NCI-H187 treated with DMSO at 0.1 percent for 48 hours (cell line): ENCODE measurements at places on chromosomes 11 and 22.

- DNase-seq, result no peak
These were observed 1210.1 kb upstream of the TENM4 start for GRCh38 chr11:80650966-80651365.

DNA sequence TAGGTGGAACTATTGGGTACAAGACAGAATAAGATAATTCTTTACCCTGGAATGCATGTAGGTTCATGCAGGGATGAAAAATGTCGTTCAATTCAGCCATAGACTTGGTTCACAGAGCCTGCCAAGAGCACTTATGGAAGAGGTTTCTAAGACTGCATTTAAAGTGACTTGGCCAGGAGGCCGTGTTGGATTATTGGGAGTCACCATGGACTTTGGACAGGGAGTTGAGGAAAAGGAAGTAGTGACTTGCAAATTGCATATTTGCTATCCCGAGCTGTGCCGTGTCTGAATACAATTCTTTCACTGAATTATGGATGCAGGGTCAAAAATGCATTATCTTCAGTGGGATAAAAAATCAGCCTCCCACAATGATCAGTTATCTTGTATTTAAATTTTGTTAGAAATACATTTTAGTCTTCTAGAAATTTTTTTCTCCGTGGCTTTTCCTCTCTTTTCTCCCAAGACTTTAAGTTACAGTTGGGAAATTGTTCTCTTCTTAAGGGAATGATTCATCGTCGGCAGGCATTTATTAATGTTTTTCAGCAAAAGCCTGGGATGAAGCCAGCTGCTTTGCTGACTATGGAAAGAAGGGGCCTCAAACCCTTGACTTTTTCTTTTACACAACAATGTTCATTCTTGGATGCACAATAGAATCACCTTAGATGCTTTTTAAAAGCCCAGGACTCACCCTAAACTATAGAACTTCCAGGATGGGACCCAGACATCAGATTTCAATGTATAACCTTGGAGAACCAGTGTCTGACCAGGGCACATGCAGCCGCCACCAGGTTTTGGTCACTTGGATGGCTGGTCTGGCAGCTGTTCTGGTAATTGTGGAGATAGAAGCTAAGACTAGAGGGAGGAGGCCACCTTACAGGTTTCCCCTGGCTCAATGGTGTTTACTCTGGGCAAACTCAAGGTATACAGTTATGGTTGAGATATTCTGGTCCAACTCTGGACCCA is 70.8 kb downstream of the FAT3 start:
- DNase-seq, result no peak

GRCh38 chr11:16223558-16223957 is 132.8 kb downstream of the SOX6 start:
- DNase-seq, result no peak

DNA sequence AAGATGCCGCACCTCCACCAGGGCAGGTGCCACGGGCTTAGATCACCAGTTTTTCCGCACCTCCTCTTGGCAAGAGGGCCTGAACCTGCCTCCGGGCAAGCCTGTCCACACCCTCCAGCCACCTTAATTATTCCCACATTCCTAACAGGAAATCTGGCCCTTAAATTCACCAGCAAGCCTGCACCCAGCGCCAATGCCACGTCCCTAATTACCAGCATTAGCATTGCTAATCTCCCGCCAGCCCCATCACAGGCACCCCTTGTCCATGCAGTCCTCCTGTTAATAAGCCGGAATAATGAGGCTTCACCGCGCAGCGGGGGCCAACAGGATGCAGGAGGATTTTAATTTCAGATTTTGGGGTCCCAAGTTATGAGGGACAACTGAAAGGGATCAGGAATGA is 69.7 kb downstream of the PHF21B start:
- no peak for DNase-seq

DNA sequence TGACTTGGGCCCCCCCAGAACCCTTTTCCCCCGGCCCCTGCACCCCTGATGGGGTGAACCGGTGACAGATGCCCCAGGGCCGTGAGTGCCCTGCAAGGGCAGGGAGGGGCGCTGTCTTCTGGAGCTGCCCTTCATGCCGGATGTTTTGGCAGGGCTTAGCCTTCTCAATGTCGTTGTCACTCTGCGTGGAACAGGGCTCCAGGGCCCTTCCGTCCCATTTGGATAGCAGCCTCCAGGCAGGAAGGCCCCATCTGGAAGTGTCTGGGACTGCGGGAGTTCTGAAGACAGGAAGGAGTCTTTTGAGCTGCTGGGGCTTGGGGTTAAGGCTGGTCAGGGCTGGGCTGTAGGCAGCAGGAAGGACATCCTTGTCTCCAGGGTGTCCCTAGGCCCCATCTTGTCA is 4.6 kb downstream of the FRMD8 start:
- no peak for DNase-seq

- DNase-seq, result no peak
These were observed 96.3 kb downstream of the PLEKHA7 start for GRCh38 chr11:16917941-16918340.

DNA sequence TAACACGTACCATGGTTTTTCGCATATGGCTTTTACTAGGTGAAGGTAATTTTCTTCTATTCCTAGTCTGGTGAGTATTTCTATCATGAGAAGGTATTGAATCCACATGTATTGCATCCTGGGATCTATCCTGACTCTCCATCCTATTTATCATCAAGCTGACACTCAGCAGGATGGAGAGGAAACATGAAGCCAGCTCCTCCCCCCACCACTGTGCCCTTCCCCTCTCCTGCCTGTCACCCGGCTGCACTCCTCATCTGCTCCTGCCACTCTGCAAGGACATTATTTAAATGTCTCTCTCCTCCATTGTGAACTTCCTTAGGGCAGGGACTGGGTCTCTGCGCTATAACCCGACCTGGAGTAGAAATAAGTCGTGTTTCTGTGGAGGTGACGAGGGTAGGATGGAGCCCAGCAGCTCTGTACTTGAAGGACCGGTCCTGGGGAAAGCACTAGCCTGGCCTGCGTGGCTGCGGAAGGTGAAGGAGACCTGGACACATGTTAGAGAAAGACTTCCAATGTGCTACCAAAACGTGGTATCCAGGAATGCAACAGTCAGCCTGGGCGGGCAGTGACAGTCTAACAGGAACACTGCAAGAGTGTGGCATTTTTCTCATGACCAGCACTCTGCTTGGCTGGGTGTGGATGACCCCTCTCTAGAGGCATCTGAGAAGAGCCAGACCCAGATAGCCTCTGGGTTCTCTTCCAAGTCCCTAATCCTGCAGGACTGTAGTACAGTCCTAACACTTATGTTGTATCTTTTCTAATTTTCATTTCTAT is 111.2 kb downstream of the MICAL3 start:
- no peak for DNase-seq

- no peak for DNase-seq
These were observed 906.9 kb downstream of the BRD1 start for GRCh38 chr22:48920776-48921241.

DNA sequence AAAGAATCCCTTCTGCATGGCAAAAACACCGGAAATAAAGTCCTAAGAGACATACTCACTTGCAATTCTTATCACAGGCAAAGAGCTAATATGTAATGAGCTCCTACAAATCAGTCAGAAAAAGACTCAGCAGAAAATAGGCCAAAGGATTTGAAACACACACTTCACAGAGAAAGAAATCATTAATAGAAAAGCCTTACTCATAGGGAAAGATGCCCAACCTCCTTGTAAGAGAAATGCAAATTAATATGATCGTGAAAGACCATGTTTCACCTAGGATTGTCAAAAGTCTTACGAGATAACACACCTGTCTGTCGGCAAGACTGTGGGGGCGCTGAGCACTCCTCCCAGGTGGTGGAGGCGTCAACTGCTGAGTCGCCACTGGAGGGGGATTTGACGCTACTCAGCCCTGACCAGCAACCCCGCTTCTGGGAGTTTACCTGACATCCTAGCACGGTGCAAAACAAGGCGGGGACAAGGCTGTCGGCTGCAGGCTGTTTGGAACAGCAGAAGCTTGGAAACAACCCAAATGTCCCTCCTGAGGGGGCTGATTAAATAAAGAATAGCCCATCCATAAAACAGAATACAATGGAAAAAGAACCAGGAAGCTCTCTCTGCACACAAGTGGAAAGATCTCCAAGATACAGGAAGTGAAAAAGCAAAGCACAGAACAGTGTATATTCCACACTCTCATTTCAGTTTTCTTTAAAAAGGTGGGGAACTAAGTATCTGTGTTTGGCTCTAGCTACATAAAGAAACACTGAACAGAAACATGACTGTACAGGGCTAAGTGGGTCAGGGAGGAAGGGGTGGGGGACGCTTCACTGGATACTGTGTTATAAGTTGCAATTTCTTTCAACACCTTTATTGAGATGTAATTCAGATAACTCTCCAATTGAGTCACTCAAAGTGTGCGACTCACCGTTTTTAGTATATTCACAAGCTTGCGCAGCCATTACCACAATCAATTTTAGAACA is 11.5 kb downstream of the CSNK1E start:
- DNase-seq, result no peak

DNA sequence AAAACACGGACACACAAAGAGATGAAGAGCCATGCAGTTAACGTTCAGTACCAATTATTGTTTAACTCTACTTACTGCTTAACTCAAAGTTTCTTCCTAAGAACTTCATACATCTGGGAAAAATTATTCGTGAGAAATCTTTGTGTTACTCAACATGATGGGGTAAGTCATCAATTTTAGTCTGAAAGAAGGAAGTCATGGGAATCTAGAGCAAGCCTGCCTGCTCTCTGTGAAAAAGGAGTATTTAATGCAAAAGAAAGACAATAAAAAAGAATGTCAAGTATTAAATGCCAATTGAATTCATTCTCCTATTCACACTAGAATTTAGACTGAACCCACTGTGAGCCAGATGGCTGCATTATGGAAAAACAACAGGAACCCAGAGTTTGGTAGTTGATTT is 16.0 kb downstream of the TMEM123 start:
- no peak for DNase-seq

- DNase-seq, result no peak
These were observed 123.1 kb downstream of the PKNOX2 start for GRCh38 chr11:125287491-125288210.
